WTC11 (cell line): ENCODE measurements at places on chromosomes 5 and 9.

DNA sequence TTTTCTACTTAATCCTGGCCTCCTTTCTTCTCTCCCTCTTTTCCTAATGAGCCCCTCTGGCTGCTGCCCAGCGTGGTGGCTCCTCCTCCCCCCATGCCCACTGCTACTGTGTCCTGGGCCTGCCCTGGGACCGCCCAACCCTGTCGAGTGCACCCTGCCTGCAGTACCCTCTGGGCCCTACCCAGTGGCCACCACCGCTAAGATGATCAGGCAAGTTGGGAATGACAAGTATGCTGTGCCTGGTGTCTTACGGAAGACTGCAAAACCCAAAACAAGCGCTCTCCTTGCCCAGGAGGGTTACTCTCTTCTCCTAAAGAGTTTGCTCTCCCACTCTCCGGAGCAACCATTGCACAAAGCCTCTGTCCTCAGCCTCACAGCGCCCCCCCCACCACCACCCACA lies 273.7 kb downstream of the SYK start:
- no peak for DNase-seq

DNA sequence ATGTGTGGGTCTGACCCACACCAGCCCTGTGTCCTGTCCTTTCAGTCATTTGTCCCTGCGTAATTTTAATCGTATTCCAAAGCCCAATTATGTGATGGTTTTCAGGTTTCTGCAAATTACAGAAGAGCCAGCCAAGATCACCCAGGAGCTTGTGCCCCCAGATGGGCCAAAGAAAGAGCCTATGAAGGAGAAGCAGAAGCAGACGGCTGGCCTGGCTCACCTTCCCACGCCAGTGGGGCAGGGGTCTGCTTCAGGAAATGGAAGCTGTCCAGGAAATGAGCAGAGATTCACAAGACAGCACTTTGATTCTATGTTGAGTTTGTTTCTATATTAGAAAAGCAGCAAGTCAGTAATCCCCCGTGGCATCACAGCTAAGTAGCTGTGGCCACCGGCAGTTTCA lies 11.7 kb downstream of the S1PR3 start:
- DNase-seq = no peak

GRCh38 chr5:141934099-141934844 lies 10.6 kb downstream of the DELE1 start:
- DNase-seq = no peak

DNA sequence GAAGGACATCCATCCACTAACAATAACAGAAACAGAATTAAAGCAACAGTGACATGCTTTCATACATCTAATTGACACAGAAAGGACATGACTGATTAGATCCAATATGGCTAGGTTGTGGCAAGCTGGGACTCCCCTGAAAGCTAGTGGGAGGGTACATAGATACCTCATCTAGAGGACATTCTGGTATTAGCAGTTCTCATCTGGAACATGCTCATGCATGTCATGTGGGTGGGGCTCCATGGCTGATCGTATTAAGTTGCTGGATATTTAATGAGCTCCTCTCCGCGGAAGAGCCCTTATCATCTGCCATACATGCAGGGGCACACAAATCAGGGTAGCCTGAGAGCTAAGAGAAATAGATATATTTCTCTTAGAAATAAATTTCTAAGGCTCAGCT lies 358.9 kb downstream of the ICE1 start:
- no peak for DNase-seq

DNA sequence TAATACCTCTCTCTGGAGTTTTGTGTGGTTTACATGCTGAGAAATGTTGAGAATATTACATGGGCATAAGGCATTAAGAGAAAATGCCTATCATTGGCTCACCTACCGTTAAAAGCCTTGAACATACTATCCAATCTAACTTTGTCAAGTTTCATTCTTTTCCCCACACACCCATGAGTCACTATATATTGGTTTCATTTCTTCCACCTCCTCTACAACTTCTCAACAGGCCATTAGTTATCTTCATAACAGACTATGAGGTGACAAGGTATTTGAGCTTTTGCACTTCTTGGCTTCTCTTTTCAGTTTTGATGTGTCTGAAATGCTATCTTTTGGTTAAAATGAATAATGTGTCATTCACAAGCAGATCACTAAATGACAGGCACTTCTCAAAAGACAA lies 288.0 kb downstream of the KCNN2 start:
- DNase-seq = no peak

DNA sequence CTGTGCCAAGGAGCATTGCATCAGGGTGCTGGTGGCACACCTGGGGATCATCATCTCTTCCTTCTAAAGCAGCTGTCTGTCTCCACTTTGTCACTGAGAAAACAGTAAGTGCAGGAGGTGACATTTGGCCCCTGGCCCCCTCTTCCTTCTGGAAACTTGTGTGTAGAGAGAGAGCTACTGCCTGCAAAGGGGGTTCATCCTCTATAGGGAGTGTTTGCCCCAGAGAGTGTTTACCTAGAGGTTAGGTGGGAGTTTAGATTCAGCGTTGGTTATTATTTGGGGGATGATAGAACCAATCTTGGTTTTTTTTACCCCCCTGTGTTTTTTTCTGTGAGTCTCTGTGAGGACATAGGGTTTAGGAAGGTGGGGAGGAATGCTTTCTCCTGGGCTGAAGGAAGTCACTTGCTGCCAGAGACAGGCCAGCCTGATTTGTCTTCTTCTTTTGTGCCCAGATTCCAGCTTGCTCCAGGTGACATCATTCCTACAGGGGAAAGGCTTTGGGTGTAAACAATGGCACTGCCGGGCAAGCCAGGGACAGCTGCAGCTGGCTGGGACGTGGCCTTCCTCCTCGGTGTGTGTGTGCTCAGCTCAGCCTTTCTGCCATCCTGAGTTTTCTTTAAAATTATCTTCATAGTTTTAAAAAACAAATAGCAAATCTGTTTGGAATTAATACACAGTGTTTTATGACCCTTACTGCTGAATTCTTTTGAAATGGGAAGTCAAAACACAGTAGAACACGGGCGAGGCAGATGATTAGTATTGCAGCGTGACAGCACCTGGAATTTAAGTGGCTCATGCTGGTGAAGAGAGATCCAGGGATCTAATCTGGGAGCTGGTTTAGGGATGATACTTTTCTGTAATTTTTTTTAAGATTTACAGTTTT lies 24.5 kb downstream of the PRRC2B start:
- DNase-seq = no peak

GRCh38 chr5:142521706-142522105 lies 164.2 kb downstream of the FGF1 start:
- no peak for DNase-seq

DNA sequence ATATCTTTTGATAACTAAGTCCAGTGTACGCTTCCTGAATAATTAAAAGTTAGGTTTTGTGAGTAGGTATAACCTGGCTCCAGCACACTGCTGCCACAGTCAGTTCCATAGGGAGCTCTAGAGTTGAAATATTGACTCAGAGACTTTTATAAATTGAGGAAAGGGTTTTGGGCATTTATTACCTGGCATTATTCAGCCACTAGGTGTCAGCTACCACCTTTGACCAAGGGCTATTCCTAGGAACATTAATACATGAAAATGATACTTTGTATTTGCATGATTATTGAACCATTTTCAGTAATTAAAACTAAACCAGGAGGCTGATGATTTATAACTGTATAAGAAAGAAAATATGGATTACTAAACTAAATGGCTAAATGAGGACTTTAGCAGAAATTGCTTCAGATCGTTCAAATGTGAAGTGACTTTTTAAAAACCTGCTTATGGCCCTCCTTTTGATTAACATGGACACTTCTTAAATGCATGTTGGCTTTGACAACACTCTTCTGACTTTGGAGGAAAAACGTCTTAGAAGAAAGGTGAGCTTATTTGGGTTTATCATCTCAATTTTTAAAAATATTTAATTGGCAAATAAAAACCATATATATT lies 83.0 kb downstream of the SMC2 start:
- DNase-seq = no peak
